ENCODE measurements at places on chromosomes 12 and 14.

DNA sequence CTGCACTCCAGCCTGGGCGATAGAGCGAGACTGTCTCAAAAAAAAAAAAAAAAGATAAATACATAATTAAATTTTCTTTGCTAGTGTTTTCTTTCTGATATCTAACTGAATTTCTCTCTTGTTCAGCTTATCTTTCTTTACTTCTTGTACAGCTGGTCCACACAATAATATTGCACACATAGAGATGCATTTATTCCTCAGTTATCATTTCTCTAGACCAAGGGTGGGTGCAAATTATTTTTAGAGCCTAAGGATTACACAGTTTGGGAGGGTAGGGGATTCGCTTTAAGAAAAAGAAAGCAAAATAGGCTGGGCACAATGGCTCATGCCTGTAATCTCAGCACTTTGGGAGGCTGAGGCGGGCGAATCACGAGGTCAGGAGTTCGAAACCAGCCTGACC, 17.9 kb downstream of the A2ML1 start:
- DNase-seq = no peak

GRCh38 chr14:89330236-89331002, 86.6 kb downstream of the FOXN3 start:
- no peak for DNase-seq

- DNase-seq = no peak
Observed at GRCh38 chr14:57617510-57617909, 123.9 kb upstream of the CCDC198 start.

DNA sequence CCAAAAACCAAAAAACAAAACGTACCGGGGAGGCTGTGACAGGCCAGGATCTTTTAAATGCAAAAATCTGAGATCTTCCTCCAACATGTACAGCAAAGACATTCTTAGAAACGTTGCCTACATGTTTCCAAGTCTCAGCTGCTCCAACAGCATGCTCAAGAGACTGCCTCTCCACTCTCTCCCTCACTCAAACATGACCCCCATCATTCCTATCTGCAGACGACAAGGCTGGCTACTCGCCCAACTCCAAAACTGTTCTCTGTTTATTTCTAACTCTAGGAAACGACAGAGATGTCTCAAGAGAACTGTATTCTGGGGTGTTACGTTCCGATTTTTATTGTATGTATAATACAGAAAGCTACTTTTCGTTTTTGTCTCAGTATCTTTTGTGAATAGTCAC, 57.5 kb upstream of the TMCC3 start:
- DNase-seq = no peak

- DNase-seq = no peak
Observed at GRCh38 chr14:71638523-71639196, 293.6 kb upstream of the RGS6 start.

DNA sequence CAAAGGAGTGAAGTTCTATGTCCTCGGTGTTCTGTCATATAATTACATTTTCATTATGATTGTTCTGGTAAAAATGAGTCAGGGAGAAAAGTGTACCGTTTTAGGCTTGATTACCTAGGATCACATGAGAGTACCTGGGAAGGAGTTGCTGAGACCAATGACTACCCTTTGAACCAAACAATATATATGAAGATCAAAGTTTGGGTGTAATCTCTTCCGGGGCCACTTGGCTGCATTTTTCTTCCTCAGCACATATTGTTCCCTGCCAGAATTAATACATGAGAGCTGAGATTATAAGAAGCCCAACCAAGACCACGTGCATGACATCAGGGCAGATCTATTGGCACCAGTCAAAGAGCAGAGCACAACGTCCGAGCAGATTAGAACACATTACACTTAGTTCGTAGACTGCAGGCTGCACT, 41.1 kb upstream of the DHRS7 start:
- no peak for DNase-seq

DNA sequence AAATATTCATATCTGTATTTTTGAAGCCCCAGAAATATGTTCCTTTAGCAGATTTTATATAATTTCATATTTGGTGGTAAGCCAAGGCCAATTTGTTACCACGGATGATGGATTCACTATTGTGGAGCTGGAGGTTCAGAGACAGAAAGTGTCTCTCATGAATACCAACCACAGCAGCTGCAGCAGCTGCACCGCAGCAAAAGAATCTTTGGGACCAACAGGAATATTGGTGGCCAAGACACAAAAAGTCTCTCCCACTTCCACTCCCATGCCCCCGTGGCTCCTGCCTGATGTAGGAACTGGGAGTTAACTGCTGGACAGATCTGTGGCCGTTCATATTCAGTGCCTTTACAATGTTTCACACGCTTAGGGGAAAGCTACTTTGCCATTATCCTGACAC, 155.3 kb downstream of the ADAMTS20 start:
- no peak for DNase-seq

DNA sequence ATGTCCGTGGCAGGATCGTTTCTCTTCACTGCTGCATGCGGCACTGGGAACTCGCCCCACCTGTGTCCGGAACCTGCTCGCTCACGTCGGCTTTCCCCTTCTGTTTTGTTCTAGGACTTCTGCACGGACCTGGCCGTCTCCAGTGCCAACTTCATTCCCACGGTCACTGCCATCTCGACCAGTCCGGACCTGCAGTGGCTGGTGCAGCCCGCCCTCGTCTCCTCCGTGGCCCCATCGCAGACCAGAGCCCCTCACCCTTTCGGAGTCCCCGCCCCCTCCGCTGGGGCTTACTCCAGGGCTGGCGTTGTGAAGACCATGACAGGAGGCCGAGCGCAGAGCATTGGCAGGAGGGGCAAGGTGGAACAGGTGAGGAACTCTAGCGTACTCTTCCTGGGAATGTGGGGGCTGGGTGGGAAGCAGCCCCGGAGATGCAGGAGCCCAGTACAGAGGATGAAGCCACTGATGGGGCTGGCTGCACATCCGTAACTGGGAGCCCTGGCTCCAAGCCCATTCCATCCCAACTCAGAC, 1.2 kb downstream of the FOS start:
- no peak for DNase-seq

DNA sequence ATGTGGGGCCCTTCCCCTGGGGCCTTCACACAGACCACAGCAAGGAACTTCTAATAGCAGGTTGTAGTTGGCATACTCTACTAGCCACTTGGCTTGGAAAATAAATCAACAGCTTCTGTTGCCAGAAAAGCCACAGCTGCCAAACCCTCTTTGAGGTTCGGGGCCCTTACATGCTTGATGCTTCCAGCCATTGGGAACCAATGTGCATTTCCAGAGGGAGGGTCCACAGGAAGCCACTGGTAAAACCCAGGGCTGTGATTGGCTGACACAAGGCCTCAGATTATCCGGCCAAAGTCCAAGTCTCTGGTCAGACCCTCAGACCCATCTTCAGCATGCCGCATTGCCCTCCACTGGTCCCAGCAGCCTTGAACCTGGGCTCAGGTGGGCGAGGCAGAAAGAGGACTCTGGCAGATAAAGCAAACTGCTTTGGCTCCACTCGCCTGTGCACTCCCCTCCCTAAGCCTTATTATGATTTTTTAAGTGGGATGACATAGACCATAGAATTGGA, 214.4 kb downstream of the BCL11B start:
- no peak for DNase-seq

DNA sequence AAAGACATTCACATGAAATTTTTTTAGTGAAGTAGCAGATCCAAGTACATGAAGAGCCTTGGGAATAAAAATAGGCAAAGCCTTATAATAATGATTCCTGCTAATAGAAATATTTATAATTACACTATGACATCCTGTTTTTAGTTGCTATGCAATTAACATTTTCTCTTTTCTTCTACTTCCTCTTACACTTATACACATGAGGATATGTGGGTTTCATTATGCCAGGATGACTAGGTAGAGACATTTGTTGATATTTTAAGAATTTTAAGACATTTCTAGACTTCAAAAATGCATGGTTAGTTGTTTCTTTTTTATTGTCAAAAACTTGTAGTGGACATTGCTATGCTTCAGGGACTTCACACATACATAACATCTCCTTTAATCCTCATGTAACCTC, 326.8 kb downstream of the SYT1 start:
- DNase-seq = no peak

GRCh38 chr14:19729763-19730162, 13.6 kb upstream of the OR4Q3 start:
- no peak for DNase-seq

- peak; percentile 22 for DNase-seq
Observed at GRCh38 chr12:62006076-62006732, 254.0 kb upstream of the USP15 start.

DNA sequence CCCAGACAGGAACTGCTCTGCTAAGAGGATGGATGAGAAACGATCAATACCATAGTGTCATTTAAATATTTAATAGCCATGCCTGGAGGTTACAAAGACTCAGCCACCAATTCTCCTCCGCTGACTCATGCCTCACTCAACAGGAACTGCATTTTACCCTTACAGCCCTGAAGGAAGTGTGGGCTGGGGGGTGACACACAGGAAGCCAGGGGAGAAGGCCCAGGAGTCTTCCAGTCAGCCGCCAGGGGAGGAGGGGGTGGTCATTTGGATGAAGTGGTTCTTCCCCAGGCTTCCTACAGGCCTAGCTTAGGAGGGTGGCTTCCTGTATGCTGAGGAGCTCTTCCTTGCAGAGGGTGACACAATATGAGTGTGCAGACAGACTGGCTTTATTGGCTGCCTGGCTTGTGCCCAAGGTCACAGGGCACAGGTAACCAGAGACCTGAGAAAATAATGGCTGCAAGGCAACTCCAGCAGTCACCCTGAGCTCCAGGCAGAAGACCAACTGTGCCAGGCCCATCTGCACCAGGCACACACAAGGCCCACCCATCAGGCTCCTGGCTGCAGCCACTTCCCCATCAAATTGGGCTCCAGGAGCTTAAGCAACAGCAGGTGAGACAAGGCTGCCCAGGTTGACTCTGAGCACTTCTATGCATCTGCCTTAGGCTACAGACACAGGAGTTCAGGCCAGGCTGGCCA, 30.6 kb upstream of the RPLP0 start:
- DNase-seq = peak; percentile 89

DNA sequence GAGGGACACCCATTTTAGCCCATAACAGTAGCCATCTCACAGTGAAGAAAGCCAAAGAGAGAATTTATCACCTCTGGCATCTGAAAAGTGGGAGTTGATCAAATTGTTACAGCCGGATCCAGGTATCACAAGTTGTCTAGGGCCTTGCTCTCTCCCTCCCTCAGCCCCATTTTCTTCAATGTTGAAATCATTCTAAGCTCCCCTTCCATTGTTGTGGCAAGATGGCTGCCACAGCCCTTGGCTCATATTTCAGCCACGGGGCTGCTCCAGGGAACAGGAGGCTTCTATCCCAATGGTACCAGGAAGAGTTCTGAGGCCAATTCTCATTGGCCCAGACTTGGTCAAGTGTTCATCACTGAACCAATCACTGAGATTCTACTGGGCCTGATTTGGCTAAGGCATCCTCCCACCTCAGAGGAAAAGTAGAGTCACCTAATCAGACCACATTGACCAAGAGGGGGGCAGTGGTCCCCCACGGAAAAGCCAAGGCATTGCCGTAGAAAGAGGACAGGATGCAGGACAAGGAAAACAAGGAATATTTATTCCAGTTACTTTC, 106.2 kb downstream of the GPATCH2L start:
- DNase-seq = no peak

- peak; percentile 73 for DNase-seq
Observed at GRCh38 chr14:24806061-24806678, 172.2 kb upstream of the GZMB start.

DNA sequence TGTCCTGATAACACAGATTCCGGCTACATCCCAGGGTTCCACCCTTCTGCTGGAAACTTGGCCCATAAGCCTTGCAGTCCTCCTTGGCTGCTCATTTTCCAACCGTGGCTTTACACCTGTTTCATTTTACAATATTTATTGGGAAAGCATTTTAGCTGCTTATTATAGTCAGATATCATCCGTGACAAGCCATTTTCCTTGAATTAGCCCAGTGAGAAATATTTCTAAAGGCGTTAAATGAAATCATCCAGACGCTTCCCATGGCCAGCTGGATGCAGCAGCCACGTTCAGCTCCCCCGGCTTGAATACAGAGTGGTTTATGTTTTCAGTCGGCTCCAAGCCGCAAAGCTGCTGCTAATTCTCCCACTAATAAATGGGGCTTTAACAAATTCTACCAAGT, 245.0 kb upstream of the PELI2 start:
- no peak for DNase-seq

- no peak for DNase-seq
Observed at GRCh38 chr12:29025937-29026336, 123.1 kb upstream of the FAR2 start.

GRCh38 chr14:68627868-68628604, 164.8 kb downstream of the ZFP36L1 start:
- DNase-seq = peak; percentile 69

DNA sequence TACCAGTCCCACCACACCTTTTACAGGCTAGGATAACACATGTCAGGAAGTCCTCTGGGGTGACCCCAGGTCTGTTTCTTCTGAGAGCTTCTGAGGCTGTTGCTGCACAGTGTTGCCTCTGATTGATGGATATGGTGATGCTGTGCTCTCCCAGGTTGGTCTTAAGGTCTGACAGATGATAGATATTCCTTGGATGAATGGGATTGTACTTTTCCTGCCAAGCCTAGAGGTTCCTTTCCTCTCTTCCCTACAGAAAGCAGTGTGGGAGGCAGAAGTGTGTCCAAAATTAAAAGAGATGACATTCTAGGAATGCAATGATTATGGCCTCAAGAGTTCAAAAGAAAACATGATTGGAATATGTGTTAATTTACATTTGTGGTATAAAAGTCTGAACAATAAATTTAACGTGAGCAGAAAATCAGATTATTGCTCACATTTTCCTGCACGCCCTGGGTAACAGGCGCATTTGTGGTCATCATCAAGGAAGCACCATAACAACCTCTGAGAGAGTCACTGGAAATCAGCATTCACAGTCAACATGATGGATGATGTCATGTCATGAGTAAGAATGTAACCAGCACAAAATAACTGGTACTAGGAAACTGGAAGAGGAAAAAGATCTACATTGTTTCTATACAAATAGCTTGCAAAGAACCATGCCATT, 73.7 kb downstream of the BBS10 start:
- peak; percentile 57 for DNase-seq

GRCh38 chr12:20368651-20369304, 441 bp downstream of the PDE3A start:
- no peak for DNase-seq

DNA sequence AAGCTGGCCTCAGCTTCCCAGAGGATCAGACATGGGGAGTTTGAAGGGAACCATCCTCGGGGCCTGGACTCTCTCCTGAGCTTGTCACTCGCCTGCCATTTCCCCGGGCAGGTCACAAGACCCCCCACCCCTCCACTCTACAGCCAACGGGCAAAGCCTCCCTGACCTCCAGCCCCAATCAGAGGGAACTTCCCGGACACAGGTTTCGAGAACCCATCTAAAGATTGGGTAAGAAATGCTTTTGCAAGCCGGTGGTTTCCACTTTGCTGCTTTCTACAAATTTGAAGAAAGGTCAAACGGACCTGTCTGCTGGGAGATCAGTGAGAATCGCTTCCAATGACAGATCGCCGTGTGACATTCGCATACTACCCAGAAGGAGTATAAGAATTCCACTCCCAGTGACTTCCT, 89.6 kb downstream of the SCARB1 start:
- DNase-seq = peak; percentile 28

DNA sequence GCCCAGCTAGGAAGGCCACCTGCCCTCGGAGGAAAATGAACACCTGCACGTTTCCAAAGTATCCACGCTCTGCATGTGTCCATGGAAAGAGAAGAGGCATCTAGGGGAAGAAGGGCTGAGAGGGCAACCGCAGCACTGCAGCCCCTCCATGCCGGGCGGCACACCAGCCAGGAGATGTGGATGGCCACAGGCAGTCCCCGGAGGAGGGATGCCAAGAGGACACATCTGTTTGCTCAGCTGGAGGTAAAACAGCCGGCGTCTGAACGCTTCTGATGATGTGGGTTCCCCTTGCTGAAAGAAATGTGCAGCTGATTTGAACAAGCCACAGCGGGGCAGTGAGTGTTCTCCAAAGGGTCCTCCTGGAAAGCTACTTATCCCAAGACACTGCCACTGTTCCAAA, 34.0 kb downstream of the CHGA start:
- no peak for DNase-seq

Measured in activated CD4-positive, alpha-beta T cell treated with anti-CD3 and anti-CD28 coated beads for 48 hours (primary cell).